ENCODE measurements at places on chromosomes 1 and 21.
A peak's percentile ranks its signal among the peaks of the same experiment; 100 is the strongest.

DNA sequence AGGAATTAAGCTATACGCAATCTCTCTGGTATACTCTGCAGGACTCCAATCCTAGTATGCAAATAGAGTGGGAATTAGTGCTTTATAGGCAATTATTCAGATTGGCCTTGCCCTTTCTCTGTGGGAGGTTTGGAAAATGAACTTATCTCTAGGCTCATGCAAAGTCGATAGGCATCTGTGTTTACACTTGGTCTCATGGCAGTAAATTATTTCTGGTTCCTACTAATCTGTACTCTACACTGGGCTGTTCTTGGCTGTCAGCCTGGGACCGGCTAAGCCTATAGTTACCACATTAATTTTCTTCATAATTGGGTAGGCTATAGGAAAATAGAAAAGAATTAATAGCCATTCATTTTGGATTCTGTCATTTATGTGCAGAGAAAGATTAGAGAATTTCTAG lies 544.6 kb downstream of the AMY1C start:
- DNase-seq: no peak

DNA sequence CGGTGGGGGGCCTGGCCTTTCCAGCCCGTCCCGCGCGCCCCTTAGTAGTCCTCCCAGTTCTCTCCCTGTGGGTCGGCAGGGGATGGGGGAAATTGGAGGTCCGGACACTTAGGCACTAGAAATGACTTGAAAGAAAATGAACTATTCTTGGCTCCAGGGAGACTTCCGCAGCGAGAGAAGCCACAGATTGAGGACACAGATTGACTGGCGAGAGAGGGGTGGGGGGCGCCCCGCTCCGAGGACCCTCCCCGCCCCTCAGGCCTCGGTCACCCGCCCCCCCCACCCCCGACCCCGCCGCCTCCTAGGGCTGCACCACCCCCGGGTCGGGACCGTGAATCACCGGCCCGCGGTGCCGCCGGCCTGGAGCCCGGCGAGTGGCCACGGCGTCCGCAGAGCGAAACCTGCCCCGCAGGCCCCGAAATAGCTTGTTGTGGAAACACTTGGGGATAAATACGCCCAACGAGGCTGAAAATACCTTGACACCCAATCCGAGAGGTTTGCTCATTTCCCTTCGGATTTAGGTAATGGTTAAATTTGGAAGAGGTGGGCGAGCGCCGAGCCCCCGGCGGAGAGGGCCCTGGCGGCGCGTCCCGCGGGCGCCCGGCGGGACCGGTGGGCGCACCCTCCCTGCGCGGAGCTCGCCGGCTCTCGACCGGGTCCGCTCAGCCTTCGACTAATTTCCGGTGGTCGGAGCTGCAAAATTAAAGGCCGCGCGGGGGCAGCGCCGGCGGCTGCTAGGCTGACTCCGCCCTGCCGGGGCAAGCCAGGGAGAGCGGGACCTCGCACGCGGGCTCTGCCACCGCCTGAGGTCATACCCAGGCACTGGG lies at the start of gene GFI1:
GFI1 (minus strand) TSS at position 675 of the 827 bp plus-strand sequence. CDS start 3,438 bp downstream, outside the sequence.
- peak; percentile 83 for DNase-seq

- no peak for DNase-seq
These were observed 4.7 kb downstream of the ARHGEF11 start for GRCh38 chr1:157040802-157041201.

DNA sequence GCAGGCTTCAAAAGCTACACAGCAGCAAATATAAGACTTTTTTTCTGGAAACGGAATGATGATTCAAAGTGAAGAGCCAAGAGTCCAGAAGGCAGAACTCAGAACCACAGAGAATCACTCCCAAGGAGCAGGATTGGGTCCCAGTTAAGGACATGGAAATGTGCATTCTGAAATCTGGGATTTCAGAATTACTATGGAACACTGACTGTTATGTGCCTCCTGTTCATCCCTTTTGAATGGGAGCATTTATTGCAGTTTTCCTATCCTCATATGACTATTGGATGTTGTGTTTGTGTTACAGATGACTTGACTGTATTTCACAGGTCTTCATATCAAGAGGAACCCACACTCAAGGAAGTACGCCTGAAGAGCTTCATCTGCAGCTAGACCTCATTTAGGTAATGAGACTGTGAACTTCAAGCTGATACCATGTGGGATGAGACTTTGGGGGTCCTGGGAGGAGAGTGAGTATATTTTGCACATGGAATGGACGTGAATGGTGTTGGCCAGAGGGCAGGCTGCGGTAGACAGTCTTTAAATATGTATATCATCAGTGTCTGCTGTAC lies 17.1 kb upstream of the CAP1 start:
- DNase-seq: no peak

DNA sequence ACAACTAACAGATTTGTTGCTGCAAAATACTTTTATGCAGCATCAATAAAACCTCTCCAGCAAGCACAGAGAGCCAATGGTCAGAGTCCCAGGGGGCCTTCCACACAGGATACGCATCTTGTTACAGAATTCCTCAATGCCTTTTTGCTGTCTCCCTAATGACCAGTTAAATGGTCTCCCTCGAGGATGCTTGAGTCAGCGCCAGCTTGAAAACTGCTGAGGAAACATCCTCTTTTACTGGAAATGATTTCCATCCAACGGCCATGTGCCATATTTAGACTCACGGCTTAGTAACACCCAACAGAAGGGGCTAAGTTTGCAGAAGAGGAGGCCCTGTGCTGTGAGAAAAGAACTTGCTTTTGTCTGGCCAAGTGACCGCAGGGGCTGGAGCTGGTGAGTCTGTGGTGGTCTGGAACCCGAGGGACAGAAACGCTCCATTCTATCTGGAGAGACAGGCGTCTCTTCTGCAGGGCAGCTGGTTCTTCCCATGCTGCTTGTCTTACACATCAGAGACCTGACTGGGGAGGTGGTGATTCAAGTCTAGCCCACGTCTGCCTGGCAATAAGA lies 496.4 kb downstream of the SETD4 start:
- no peak for DNase-seq

DNA sequence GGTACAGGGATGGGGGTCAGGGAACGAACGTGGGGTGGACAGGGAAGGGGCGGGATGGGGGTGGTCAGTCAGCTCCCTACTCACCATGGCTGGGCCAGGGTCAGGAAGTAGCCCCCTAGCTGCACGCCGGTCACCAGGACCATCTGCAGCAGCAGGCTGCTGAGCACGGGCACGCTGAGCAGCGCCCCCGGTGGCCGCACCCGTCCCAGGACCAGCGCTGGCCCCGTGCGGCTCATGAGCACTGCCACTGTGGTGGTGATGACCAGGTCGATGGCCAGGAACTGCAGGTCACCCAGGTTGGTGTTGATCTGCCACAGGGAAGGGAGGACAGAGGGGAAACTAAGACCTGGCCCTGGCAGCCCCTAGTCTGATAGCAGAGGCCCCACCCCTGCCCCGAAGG lies 6.5 kb upstream of the MFAP2 start:
- no peak for DNase-seq
